ENCODE measurements at places on chromosomes 12 and 14.

- no peak for DNase-seq
Measured at GRCh38 chr12:120930032-120930431, 25.9 kb upstream of the SPPL3 start.

GRCh38 chr12:112160611-112161010 is 35.3 kb downstream of the TRAFD1 start:
- no peak for DNase-seq

GRCh38 chr12:110475426-110475825 is 6.8 kb downstream of the FAM216A start:
- DNase-seq = no peak

- DNase-seq = peak; percentile 93
Measured at GRCh38 chr14:65229748-65230728, 127.7 kb upstream of the MAX start.
